C1 segment of cervical spinal cord (tissue), 14 donors: ENCODE measurements at places on chromosomes 13 and 19.

GRCh38 chr13:103187721-103188156 lies 121.5 kb upstream of the SLC10A2 start:
- no peak for DNase-seq

DNA sequence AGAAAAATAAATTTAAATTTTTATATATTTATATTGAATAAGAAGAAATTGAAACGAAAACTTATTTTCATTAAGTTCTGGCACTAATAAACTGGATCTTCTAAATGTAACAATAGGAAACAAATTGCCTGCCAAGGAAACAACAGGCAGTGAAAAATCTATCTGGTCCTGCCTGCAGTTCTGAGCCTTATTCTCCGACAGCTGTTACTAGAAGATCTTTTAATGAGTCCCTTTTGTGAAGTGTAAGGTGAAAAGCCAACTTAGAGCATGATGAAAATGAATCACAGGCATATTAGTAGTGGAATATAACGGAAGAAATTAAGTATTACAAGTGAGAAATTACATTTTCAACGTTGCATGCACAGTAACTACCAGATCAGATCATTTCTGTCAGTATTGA lies 1002.7 kb upstream of the PCDH20 start:
- DNase-seq, result no peak

- no peak for DNase-seq
Observed at GRCh38 chr13:51330791-51331190, 8.7 kb upstream of the SERPINE3 start.

DNA sequence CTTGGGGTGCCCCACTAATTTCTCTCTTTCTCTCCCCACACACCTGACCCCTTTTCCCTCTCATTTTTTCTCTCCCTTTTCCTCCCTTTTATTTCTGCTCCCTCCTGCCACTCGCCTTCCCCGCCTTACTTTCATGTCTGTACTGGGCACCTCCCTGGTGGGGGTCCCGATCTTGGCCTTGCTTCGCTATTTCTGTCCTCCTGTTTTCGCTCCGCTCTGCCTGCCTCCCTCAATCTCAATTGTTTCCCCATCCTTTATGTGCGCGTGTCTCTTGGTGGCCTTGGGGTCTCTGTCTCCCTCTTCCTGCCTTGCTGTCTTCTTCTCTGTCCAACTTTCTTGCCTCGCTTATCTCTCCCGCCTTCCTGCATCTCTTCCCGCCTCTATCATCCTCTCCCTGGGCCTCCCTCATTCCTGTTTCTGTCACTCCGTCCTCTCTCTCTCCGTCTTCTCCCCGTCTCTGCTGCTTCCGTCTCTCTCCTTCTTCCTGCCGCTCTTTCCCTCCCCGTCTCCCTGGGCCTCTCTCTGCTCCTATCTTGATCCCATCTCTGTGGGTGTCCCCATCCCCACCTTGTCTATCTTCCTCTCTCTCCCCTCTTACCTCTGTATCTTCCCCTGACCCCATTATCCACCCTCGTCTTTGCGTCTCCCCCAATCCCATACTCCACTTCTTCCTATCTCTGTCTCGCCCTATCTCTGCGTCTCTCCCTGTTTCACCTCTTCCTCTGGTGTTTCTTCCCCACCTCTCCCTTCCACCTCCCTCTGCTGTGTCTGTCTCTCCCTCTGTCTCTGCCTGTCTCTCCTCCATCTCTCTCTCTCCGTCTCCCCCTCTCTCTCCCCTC lies 4.0 kb downstream of the GRIN2D start:
- no peak for DNase-seq

DNA sequence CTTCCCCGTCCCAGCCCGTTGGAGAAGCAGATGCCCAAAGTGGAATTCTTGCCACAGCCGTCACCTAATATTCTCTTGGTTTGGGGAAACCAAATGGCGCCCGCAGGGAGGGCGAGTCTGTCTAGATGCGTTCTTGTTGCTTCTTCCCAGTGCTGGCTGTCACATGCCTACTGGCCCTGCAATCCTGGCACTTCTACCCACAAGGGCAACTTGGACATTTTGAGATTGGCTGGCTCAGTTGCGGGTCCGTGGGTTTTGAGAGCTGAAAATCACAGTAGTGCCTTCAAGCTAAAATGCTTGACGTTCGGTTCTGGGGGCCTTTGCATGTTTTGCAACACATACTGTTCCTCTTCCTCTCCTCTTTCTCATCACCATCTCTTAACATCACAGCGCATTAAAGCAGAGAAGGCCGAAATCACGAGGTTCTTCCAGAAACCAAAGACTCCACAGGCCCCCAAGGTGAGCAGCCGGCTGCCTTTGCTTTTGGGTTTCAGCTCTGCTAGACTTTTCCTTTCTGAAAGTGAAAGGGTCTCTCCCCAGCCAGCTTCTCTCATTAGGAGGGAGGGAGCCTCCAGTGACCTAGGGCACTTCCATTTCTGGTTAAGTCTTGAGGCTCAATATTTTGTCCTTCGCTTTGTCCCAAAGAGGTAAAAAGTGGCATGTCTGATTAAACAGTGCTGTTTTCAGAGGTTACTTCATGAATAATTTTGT lies 21.1 kb downstream of the CHAF1A start:
- no peak for DNase-seq

DNA sequence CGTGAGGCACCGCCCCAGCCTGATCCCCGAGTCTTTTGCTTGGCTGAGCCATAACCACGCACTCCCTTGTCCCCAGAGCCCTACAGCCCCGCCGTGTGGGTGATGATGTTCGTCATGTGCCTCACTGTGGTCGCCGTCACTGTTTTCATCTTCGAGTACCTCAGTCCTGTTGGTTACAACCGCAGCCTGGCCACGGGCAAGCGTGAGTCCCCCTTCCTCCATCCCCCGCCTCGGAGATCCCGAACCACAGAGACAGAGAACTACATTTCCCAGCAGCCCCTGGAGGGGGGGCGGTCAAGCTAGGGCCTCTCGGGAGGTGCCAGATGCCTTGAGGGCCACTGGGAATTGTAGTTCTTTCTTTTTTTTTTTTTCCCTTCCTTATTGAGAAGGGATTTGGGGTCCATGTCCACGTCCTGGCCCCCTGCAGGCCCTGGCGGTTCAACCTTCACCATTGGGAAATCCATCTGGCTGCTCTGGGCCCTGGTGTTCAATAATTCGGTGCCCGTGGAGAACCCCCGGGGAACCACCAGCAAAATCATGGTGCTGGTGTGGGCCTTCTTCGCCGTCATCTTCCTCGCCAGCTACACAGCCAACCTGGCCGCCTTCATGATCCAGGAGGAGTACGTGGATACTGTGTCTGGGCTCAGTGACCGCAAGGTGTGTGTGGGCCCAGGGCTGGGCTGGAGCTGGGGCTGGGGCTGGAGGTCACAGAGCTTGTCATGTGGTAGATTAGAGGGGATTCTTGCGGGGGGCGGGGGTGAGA lies 25.9 kb downstream of the GRIN2D start:
- DNase-seq, result no peak

- no peak for DNase-seq
Observed at GRCh38 chr19:2497186-2497585, 21.3 kb downstream of the GADD45B start.

- DNase-seq, result no peak
Observed at GRCh38 chr13:83773961-83774360, 108.3 kb downstream of the SLITRK1 start.

DNA sequence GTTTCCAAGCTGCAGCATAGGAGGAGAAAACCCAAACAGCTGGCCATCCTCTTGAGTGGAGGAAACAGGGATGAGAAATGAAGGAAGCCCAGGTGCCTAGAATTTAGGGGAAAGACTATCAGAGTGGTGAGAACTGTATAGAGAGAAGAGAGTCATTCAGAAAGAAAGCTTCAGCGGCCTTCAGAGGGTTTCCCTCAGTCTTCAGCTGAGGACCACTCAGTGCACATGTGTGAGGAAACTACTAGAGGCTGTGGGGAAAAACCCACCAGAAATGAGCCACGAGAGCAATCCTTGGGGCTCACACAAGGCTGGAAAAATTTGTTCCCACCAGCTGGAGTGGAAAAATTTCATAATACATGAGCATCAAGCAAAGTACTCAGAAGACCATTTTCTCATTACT lies 35.2 kb upstream of the CPB2 start:
- DNase-seq, result no peak
